HCT116 (cell line): ENCODE measurements at places on chromosomes 5 and 9. TPM values are rescaled to one million over a fixed set of nuclear protein-coding genes. Genes with fewer than 3 reads are reported as not detected.

GRCh38 chr9:99725852-99726251, 95.8 kb upstream of the NR4A3 start:
- DNase-seq, result no peak

DNA sequence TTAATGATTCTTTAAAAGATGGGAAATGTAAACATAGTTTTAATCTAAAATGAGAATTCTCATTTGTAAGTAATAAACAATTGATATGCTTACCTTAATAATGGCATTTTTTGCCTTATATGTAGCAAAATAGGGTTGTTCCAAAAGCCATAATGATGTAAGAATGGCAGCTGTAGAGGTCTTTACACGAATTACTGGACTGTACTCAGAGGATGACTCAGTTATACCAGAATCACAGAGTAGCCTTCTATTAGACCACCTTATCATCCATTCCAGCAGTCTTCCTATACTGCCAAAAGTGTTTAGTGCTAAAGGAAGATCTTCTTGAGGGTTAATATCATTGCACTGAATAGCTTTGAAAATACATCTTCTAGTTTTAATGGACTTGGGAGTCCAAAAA, 66.5 kb downstream of the CPLANE1 start:
- DNase-seq, result no peak

DNA sequence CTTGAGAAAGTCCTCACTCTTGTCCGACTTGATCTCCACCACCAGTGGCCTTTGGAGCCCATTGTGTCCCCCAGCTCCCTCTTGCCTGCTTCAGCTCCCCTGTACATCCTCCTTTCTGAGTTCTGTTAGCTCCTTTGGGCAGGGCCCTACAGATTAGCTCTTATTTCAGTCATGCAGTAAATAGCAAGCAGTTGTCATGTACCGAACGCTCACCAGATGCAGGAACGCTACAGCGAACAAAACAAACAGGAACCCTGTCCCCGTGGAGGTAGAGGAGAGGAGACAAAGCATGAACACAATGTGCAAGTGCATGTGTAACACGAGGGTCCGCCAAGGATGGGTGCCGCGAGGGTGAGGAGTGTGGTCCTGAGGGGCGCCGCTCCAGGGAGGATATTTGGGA, 111.3 kb downstream of the PDZD2 start:
- DNase-seq, result no peak

DNA sequence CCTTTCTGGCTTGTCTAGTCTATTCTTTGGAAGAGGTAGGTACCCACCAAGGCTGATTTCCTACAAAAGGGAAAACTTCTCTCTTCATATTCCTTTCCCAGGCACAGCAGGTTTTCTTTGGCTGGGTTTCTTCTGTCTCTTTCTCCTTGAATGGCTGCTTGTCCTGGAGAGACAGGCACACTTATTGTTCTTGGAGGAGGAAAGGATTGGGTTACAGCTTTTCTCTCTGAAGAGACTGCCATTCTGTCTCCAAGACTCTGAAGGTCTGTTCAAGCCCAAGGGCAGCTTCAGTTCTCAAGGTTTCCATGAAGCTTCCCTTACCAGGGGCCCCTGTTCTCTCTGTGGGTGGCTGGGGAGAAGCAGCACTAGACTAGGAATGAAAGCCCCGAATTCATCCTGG, 33.9 kb downstream of the ACTBL2 start:
- DNase-seq, result no peak

DNA sequence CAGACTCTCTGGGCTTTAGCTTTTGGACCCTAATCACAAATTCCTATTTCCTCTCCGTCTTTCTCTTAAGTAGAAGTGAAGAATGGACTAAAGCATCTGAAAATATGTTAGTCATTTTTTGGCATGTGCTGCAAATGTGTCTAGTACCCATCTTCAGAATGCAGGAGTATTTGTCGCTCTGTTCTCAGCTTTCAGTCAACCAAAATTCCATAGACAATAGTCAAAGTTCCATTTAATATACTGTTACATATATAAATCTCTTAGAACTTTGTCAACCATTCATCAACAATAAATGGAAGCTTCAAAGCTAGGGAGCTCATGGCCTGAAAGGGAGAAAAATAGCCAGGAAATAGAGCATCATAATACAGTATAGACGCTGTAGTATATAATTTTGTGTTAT, 509.4 kb downstream of the BNC2 start:
- DNase-seq, result no peak

- no peak for DNase-seq
These were observed 102.7 kb downstream of the ARHGEF28 start for GRCh38 chr5:73728493-73729273.

Gene LSM11
- 6.2 TPM for total RNA-seq

Gene ORM2
- 0.59 TPM for total RNA-seq

Gene CMYA5
- total RNA-seq, result 0.22 TPM
